Right ventricle myocardium superior (tissue), 1 donor: ENCODE measurements at places on chromosomes 1 and 21. TPM values are rescaled to one million over a fixed set of nuclear protein-coding genes. Genes with fewer than 3 reads are reported as not detected.

DNA sequence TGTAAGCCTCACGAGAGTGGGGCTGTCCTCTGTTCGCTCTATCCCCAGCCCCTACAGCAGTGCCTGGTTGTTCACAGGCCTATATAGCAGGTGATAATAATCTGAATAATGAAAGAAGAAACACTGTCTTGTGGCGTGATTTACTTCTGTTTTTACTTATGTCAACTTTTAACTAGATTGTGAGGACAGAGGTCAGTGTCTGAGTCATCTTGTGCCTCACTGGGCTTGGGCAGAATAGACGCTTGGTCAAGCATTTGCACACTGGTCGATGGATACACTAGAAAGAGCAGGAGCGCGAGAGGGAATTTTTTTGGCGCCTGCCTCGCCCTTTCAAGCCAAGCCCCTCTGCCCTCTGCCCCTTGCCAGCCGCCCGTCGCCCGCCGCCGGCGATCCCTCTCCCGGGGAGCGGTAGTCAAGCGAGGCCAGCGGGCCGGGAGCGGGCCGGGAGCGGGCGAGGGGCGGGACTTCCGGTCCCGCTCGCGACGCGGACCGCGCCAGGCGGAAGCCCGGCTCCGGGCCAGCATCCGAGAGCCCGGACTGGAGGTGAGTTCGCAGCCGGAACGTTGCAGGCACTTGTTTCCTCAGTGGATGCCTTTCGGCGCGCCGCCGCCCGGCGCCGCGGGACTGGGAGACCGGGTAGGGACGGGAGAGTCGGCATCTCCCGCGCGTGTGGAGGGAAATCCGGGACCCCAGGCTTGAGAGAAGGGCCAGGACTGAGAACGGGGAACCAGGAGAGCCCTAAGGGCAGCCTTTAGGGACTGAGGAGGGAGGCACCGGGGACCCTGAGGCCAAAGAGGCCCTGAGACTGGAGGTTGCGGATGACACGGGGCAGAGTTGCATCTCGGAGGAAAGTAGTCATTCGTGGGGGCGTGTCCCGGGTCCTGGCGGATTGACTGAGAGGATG lies at the start of gene DISP1:
DISP1 (plus strand) TSS at position 504 of the 904 bp plus-strand sequence. CDS start 127,785 bp downstream, outside the sequence.
- peak; percentile 89 for DNase-seq

- no peak for DNase-seq
Measured at GRCh38 chr1:172224871-172225270, 195.6 kb upstream of the C1orf105 start.

DNA sequence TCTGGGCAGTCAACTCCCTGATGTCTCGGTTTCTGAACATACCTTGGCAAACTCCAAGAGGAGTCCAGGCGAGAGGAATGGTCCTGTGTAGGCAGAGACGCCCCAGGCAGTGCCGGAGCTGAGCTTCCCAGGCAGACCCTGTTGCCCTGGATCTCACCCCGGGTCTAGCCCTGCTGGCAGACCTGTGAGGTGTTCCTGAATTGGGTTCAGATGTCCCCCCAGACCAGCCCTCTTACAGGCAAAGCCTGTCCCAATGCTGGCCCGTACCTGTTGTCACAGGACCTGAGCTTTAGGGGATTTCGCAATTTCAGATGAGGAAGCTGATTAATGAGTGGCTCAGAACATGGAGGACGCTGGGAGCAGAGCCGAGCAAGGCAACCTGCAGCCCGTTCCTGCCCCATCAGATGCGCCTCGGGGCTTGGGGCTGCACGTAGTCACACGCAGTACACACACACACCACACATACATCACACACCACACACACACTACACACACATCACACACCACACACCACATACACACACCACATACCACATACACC lies 38.5 kb upstream of the PDE9A start:
- DNase-seq = no peak

The KISS1 gene
- total RNA-seq = not detected

The FAM151A gene
- 2.1 TPM for total RNA-seq

The NHLH1 gene
- total RNA-seq = not detected

GRCh38 chr1:26784023-26784871 lies 3.5 kb upstream of the PIGV start:
- peak; percentile 66 for DNase-seq

DNA sequence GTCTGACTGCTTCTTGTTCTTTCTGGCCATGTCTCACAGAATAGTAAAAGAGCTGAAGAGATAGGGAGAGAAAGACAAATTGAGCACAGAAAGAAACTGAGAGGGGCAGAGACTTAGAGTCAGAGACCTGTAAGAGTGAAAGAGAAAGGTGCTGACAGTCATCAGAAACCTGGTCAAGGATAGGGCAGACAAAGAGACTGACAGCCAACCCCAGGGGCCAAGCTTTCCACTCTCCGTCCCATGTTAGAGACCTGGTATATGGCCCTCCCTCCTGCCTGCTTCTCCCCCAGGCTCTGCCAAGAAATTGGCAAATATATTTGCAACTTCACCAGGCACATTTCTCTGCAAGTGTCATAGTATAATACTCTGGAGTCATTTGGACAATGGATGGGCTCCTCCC lies 64.6 kb downstream of the RHBG start:
- no peak for DNase-seq

DNA sequence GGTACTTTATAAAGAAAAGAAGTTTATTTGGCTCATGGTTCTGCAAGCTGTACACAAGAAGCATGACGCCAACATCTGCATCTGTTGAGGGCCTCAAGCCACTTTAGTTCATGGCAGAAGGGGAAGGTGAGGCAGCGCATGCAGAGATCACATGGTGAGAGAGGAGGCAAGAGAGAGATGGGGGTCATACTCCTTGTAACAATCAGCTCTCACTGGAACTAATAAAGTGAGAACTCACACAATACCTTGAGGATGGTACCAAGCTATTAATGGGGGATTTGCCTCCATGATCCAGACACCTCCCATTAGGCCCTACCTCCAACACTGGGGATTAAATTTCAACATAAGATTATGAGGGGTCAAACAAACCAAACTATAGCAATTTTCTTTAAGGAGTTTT lies 3.3 kb upstream of the RGL1 start:
- no peak for DNase-seq

DNA sequence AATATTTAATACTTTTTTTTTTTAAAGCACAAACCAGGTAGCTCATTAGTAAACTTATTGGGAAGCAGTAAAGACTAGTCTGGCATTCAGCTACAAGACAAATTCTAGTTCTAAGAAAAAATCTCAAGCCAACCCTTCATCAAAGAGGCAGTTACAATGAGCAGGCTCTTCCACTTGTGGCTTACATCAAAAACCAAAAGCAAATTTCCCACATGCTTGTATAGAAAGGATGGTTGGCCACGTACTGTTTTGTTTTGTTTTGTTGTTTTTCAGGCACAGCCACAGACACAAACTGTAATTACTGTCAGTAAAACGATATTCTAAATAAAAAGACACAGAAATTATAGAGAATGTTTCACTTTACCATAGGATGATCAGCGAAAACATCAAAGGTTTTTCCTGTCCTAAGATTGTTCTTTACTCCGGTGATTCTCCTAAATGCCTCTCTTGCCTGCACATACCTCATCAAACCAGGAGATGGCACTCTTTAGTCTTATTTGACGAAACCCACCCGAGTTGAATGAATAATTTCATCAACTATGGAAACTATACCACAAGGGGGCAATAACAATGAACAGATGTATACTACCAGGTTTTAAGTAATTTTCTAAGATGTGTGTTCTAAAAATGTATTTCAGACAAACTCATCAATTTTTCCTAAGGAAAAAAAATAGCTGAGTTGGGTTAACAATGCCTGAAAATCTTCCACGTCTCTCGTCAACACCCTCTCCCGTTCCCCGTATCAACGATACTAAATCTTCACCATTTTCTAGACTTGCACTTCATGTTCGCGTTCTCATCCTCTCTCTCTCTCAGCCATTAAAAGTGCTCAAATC lies 26.9 kb downstream of the RPL5 start:
- DNase-seq = no peak
